ENCODE measurements at places on chromosomes 13 and 19.
A peak's percentile ranks its signal among the peaks of the same experiment; 100 is the strongest.

- DNase-seq: no peak
These were observed 1.9 kb downstream of the ZC3H4 start for GRCh38 chr19:47111682-47112165.

DNA sequence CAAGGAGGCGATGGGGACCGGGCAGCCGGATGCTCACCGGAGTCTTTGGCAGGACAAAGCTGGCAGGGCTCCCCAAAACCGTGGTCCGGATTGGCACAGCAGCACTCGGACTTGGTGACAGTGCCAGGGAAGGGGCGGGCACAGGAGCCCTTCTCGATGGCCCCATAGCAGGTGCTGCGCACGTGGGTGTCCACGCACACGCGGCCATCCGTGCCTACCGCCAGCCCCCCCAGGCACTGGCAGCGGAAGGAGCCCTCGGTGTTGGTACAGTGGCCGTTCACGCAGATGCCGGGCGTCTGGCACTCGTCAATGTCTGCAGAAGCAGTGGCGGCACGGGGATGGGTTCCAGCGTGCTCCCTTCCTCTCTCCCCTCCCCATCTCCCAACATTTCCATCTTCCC lies 17.9 kb downstream of the FBN3 start:
- DNase-seq: no peak

GRCh38 chr19:36196249-36196648 lies 18.2 kb downstream of the ZNF565 start:
- no peak for DNase-seq

GRCh38 chr19:55082020-55082851 lies 6.6 kb downstream of the EPS8L1 start:
- peak; percentile 50 for DNase-seq

DNA sequence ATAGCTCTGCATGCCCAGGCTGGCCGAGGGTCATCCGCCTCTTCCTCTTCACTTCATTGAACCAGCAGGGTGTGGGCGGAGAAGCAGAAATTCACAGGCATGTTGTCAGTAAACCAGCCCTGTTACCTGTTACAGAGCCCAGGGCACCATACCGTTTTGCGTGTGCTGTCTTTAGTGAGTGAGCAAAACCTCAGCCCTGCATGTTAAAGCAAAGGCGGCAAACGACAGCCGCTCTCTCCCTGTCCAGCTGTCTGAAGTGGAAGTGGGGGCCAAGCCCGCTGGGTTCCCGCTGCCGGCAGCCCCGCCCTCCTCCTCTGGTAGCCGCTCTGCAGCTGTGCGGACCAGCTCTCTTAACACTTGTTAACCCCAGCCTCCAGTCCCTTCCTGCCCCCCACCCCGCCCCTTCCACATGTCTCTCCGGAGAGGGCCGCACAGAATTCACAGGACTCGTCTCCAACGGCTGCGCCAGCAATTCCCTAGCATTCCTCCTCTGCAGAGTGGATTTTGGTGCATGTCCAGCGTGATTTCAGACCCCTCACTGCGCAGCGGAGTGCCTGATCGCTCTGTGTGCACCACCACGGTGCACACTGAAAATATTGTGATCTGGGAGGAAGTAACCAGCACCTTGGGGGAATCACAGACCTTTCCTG lies 12.7 kb downstream of the KLHL26 start:
- no peak for DNase-seq

DNA sequence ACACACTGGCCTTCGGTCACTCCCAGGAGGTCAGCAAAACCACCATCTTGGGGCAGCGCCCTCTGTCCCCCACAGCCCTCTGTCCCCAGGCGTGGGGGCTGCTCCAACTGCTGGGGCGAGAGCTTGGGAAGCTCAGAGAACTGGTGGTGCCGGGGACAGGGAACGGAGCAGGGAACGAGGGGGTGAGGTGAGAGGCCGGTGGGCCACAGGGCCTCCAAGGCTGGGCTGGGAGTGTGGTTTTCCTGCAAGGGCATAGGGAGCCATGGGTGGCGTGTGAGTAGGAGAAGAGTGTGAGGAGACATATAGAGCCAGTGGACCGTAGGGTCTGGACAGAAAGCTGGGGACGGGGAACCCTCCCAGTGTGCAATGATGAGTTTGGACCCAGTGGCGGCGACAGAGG lies 34.1 kb downstream of the F2RL3 start:
- DNase-seq: no peak

- DNase-seq: no peak
These were observed 4.2 kb upstream of the CCNA1 start for GRCh38 chr13:36428086-36428485.

- DNase-seq: no peak
These were observed 55.9 kb upstream of the SERP2 start for GRCh38 chr13:44317752-44318151.

- no peak for DNase-seq
These were observed 282.9 kb downstream of the KLF5 start for GRCh38 chr13:73341748-73342147.

- DNase-seq: no peak
These were observed 308.3 kb downstream of the DNAJC15 start for GRCh38 chr13:43331672-43332071.

- DNase-seq: no peak
These were observed 3.9 kb downstream of the SIAH3 start for GRCh38 chr13:45847554-45848224.

GRCh38 chr13:33194820-33195692 lies 90.5 kb downstream of the STARD13 start:
- DNase-seq: no peak

DNA sequence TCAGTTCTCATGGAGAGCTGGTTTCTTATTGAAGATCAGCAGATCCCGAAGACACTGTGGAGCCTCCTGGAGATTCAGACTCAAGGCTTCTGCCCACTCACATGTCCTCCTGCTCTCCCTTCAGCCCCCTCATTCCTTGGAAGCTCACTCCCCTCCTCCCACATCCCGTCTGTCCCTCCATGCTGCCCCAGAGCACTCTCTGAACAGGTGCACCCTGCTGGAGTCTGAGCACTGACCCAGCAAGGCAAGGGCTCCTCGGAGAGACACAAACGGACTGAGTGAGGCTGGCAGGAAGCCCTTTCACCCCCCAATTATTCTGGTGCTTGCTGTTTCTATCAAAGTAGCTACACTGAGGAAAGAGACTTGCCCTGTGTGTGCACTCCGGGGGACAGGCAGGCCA lies 374.0 kb downstream of the UQCRFS1 start:
- no peak for DNase-seq

DNA sequence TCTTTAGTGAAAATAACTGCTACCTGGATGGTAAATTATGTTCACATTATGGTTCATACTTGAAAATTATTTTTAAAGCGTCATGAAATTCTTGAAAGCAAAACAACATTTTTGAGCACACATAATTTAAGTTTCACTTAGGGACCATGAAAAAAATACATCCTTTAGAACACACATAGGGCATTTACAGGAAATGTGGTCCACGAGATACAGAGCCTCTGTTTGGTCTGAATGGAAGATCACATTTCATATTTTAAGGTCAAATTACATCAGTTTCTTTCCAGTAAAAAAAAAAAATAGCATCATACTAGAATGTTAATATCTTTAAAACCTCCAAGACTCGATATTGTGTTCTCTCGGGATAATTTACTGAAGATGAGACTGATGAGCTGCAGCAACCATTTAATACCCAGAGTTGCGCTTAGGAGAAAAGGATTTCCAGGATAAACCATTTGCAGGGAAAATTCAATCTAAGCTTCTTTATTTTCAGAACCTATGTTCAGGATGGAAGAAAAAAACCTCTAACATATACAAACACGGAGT lies 720.7 kb downstream of the DIAPH3 start:
- no peak for DNase-seq

DNA sequence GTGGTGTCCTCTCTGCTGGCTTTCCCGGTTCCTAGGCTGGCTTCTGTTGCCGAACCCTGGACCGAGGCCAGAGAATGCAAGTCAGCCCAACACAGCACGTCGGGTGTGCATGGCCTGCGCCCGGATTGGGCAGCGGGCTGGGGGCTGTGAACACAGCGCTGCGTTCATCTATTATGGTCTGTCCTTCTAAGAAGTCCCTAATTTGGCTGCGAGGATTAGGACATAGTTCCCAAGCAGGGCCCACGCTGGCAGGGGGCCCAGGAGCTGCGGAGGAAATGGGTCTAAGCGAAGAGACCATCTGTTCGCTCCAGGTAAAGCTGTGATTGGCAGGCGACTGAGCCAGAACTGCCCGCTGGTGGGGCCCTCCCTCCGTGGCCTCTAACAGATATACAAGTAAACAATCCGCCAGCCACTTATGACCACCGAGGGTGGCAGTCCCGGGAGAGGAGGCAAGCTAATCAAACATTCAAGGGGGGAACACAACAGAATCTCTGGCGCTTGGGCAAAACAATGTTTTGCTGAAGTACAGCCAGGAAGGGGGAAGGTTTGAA lies 6.0 kb downstream of the SYCE2 start:
- DNase-seq: no peak

GRCh38 chr19:42176649-42176989 lies 40.9 kb downstream of the DEDD2 start:
- no peak for DNase-seq

DNA sequence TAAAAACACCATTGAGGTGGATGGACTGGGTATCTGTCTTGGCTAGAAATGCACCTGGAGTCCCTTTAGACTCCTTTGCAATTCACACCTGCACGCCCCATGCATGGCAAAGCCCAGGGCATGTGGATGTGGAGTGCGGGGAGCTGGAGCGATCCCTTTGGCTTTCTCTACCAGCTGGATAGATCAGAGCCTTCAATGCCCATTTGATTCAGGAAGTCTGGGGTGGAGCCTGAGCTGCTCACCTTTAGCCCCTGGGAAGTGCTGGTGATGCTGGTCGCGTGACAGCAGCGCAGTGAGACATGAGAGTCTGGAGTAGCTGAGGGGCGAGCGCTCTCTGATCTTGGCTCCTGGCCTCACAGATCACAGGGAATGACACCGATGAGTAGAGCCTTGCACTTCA lies 4.8 kb upstream of the ZNF536 start:
- no peak for DNase-seq

Measured in stimulated activated CD4-positive, alpha-beta T cell treated with anti-CD3 and anti-CD28 coated beads, Interleukin-2, amount 100 ng/mL, for 4 hours (primary cell).